Central memory CD4-positive, alpha-beta T cell (primary cell): ENCODE measurements at places on chromosomes 4 and X.

GRCh38 chr4:105594099-105595010 is 41.9 kb downstream of the ARHGEF38 start:
- no peak for DNase-seq

- DNase-seq = no peak
Observed at GRCh38 chrX:154138857-154139256, 5.2 kb upstream of the OPN1LW start.

DNA sequence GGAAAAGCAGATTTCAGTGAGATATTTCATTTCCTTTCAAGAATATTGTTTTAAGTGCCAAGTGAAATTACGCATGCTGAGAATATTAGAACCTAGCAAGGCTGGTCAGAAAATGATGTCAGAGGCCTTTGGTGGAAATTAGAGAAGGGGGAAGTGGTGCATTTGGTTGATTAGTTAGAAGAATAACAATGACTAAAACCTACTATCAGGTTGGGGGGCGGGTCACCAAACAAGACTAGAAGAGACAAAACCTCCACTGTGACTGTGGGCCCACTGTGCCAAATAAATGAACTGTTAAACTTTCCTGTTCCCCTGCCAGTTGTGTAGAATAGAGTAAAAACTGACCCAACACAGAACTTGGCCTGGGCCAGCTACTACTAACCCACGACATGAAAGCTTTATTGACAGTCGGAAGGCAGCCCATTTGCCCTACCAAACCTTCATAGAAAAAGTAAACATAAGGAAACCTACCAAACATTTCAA is 2.9 kb downstream of the RAPGEF2 start:
- DNase-seq = no peak

DNA sequence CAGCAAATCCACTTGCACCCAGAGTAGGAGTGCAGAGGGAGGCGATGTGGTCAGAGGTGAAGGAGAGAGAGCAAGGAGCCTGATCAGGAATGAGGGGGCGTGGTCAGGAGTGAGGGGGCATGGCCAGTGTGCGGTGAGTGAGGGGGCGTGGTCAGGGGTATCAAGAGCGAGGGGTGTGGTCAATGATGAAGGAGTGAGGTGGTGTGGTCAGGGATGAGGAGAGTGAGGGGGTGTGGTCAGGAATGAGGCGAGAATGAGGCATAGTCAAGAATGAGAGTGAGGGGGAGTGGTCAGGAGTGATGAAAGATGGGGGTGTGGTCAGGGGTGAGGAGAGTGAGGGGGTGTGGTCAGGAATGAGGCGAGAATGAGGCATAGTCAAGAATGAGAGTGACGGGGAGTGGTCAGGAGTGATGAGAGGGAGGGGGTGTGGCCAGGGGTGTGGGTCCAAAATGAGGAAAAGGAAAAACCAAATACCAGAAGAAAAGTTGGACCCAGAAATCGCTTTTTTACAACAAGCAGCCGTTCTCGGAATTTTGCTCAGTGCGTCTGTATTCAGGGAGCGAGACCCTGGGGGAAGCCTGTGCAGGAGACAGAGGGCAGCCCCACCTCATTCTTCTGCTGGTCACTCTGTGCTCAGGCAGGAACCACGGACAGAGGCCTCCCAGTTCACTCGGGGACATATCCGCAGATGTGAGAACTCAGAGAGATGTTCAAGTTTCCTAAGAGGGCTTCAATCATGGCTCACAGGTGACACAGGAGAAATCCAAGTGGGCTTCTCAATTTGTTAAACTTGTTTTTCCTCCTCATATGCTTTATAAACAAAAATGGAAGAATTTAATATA is 47.5 kb downstream of the MAGEA1 start:
- no peak for DNase-seq

DNA sequence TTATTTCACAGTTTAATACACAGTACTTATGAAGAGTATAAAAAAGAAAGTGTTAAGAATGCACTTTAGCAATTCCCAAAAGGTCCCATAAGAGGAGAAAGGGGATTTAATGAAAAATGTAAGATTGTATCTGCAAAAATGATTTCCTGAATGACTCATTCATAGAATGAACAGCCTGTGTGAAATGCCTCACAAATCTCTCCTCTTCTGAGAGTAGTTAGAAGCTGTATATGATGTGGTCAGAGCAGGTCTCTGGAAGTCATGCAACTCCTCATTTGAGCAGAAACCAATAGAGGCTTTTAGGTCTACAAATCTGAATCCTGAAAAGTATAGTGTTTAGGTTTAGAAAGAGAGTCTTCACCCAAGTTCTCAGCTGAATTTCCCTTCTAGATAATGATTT is 381.3 kb upstream of the INTU start:
- no peak for DNase-seq

- no peak for DNase-seq
Observed at GRCh38 chr4:108301545-108302251, 133.0 kb upstream of the LEF1 start.

DNA sequence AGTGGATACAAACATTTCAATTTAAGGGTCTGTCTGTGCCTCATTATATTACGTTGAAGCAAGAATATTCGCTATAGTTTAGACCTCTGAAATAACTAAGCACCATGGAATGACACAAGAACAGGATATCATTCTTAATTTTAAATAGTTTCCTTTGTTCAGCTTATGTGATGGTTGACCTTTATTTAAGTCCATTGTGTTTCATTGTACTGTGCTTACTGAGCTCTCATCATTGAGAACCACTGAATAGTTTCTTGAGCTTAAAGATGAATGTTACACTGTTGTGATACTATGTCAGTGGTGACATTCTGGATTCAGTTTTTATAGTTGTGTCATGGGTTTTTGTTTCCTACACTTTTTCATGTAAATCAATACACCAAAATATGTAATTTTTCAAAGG is 239.3 kb downstream of the RPA4 start:
- no peak for DNase-seq

DNA sequence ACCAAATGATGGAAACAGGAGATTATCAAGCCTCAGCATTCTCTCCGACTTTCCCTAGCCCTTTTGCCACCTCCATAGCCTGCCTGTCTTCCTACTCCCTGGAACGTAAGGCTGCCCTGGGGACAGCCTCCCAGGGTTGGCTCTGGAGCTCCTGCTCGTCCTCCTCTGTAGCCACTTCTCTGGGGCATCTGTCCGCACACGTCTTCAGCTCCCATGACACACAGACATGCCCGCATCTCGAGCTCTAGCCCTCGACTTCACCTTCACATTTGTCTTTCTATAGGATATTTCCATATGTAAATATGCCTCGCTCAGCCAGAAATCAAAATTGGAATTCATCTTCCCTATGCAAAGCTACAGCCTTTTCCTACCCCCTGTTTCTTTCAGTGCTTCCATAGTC is 67.7 kb downstream of the TSC22D3 start:
- DNase-seq = no peak

DNA sequence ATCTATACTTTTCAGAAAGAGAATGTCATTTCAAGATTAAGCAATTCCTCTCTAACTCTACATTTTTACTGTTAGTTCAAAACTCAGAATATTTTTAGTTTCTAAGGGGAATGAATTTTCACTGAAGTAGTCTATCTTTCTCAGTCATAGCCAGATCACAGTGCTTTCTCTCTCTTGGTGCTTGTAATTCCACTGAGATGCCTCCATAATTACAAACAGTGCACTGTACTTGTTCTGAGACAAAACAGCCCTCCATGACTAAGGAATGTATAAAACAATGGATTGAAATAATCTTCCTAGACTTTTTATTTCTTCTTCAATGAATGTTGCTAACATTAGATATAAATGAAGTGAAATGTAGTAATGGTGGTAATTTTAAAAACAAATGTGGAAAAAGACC is 603.2 kb upstream of the FAM241A start:
- no peak for DNase-seq

GRCh38 chr4:124684301-124684700 is 28.2 kb downstream of the ANKRD50 start:
- DNase-seq = no peak

- DNase-seq = no peak
Observed at GRCh38 chr4:145418739-145419138, 62.9 kb upstream of the SMAD1 start.

DNA sequence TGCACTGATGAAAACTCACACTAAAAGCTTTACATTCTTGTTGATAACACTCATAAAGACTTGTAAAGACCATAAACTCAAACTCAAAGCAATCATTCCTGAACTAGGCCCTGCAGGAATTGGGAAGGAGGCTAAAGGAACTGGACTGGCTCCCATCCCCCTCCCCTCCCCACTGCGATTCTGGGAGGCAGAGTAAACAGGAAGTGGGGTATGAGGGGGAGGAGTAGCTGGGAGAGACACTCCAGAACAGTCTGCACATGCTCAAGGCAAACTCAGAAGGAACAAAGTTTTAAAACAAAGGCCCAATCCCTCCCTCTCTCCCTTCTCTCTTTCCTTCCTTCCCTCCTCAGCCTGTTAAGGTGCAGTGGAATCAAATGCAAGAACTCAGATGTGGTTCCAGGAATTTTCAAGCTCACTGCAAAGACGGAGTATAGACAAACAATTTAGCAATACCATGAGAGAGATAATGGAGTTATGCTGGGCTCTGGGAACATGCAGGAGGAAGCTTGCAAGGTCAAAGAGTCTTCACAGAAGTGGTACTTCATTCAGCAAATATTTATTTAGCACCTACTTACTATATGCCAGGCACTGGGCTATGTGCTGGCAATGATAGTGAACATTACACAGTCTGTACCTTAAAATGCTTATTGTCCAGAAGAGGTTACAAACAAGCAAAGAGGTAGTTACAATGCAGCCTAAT is 15.9 kb downstream of the MID1IP1 start:
- DNase-seq = no peak

DNA sequence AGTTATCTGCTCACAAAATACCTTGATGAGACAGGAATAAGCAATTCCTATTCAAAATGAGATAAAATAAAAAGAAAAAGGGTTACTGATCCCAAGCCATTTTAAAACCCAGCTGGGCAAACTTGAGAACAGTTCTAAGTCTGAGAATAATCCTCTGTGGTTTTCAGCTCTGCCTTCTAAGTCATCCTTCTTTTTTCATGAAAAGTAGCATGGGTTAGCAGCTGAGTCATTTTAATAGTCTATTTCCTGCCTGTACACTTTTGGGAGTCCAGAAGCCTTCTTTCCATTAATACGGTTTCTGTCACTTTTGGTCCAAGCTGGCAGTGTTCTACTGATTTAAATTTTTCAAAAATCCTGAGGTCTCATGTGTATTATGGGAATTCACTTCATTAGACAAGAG is 374.3 kb downstream of the IQCM start:
- DNase-seq = no peak

GRCh38 chr4:152588869-152589268 is 53.0 kb upstream of the FBXW7 start:
- DNase-seq = no peak

GRCh38 chr4:72786401-72786990 is 217.5 kb upstream of the ADAMTS3 start:
- DNase-seq = no peak

DNA sequence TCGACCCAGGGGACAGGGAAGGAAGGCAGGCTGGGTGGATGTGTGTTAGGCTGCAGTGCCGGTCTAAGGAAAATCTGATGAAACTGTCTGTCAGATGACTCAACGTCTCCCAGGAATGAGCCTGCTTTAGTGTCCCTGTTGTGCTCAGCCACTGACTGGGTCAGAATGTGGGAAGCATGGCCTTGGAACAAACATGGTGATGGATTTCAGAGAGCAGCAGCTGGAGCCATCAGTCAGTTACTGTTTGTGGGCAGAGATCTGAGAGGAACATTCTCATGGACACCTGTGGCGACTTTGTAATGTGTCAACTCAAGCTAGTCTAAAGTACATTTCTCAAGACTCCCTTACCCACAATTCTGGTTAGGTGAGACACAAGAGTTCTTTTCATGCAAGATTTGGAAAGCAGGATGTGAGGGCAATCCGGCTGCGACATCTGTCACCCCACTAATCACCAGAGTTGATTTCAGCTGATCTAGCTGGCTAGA is 63.2 kb downstream of the ANAPC10 start:
- DNase-seq = no peak

DNA sequence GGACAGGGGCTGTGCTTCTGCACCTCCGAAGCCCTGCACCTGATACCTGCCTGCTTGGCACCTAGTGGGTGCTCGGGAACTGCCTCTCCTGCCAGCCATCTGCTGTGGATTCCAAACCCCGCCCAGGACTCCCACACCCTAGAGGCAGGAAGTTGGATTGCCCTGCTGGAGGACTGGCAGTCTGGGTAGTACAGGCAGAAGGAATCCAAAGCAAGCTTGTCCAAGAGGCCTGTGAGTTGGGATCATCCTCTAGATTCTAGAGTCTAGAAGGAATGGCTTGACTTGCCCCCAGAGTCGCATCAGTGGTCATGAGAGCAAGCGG is 64.6 kb upstream of the MTM1 start:
- DNase-seq = no peak

- no peak for DNase-seq
Observed at GRCh38 chr4:4439782-4440181, 52.9 kb downstream of the NSG1 start.

GRCh38 chrX:69197690-69198089 is 32.4 kb upstream of the PJA1 start:
- no peak for DNase-seq

GRCh38 chr4:87819281-87819919 is 13.4 kb upstream of the MEPE start:
- DNase-seq = no peak

DNA sequence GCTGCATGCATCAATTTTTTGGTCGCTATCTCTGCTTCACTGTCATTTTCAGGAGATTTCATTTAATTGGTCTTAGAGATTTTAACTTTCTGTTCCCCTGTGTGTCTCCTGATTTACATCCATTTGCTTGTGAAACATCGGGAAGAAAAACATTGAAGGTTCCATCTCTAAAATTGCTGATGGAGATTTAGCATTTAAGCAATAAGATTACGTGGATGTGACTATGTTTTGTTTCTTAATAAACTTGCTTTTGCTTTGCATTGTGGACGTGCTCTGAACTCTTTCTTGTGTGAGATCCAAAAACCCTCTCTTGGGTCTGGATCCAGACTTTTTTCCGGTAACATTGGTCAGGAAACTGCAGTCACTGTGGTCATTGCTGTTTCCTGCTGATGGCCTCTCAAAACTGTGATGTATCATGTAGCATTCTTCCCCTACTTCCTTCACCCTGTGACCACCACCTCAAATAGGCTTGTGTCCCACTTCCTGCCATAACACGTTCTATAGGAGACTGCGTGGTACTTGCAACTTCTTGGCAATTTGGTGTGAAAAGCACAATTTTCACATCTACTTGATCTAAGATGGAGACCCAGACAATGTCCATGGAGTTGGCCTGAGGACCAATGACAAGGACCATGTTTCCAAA is 4.9 kb downstream of the CXCL2 start:
- DNase-seq = no peak

DNA sequence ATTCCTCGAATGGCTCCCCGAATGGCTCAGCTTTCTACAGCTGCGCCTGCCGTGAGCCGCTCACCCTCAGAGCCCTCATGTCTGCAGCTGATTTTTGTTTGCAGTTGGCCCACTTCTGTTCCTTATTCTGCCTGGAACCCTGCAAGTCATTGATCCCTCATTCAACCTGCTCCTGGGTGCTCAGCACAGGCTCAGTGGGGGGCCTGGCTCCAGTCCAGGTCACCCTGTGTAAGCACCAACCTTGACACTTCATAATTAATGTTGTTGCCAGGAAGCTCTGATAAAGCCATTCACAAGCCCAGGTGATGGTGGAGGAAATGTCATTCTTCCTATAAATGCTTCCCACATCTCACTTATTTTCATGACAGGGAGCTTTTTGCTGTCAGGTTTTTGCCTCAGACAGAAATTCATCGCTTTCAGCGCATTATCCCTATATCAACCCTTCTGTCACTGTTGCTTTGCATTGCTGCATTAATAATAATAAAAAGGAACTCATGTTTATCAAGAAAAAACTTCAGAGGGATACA is 85.7 kb downstream of the F11 start:
- DNase-seq = no peak

- no peak for DNase-seq
Observed at GRCh38 chr4:86181585-86181984, 178.3 kb downstream of the MAPK10 start.

GRCh38 chr4:83232082-83232481 is 52.5 kb downstream of the COQ2 start:
- DNase-seq = no peak
